ENCODE measurements at places on chromosomes 12 and 14.

GRCh38 chr12:58051378-58051777, 110.0 kb downstream of the ATP23 start:
- DNase-seq: no peak

GRCh38 chr12:48691826-48692487, 9.9 kb upstream of the KANSL2 start:
- no peak for DNase-seq

DNA sequence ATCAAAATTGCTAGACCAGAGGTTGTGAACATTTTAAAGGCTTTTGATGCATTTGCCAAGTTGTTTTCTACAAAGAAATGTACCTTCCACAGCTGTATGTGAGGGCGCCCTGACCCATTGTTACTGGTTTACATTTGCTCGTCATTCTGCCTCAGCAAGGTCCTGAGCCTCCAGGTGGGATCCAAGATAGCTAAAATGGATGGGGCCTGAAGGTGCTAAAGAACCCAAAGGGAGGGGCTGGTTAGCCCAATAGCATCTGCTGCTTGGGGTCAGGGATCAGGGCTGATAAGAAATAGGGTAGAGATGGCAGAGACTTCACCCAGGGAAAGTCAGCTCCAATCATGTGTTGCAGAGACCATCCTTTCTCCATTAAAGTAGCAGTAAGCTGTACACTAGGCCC, 43.1 kb downstream of the GALNT16 start:
- DNase-seq: no peak

DNA sequence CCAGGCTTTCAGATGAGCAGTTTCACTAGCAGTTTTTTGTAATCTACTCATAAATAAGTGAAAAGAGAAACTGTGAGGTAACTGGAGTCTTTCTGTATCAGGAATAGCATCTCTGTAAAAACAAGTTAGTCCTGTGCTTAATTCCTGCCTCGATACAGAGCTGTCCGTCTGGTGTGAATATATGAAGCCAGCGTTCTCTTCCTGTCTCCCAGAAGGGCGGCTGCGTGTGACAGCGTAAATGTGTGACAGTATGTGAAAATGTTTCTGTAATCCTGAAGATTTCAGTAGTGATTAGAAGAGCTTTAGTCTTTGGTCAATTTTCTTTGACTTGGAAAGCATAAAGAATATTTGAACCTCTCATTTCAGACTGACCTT, 150.3 kb downstream of the FBXL14 start:
- no peak for DNase-seq

DNA sequence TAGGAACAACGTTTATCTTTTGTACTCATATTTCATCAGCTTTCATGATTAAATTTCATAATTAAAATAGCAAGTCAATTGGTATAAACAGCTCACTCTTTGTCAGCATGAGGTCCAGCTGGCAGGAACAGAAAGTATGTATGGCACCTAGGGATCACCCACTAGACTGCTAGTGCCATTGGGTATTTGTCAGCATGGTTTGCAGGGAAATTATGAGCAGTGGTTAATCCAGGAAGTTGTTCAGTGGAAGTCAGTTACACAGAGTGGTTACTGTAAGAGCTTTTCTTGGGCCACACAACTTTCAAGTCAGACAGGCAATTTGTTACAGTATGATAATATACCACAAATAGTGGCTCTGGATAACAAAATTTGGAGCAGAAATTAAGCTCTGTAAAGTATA, 340.3 kb upstream of the RGS6 start:
- DNase-seq: no peak

GRCh38 chr14:71583194-71583593, 349.0 kb upstream of the RGS6 start:
- no peak for DNase-seq

DNA sequence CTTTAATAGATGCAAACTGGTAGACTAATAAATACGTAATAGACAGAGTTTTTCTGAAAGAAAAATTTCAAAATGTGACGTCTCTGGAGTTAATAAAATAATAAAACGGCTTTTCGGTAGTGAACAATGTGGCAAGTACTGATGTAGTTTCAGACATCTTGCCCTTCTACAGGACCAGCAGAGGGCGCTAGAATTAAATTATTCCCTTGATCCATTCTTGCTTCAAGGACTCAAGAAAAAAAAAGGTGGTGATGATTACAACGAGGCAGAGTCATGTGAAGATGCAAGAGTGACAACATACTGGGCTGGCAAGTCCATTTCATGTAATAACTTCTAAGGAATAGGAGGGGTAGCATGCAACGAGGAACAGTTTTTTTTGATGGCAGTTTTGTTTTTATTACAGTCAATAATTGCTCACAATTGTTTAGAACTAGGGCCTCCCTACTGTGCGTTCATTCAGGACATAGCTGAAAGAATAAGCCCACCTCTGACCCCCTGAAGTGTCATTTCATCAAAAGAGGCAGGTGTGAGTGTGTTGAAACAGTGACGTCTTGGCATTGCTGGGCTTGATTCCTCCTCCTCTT, 101.0 kb upstream of the GZMB start:
- peak; percentile 71 for DNase-seq

- DNase-seq: no peak
Observed at GRCh38 chr12:105026411-105026810, 40.3 kb downstream of the NOPCHAP1 start.

GRCh38 chr14:39230416-39231035, 3.2 kb upstream of the MIA2 start:
- no peak for DNase-seq

GRCh38 chr14:53384073-53384472, 230.9 kb upstream of the DDHD1 start:
- no peak for DNase-seq

- no peak for DNase-seq
Observed at GRCh38 chr12:104665296-104665695, 208.5 kb downstream of the CHST11 start.

GRCh38 chr14:23432102-23432925, 3.1 kb downstream of the MYH7 start:
- DNase-seq: no peak

DNA sequence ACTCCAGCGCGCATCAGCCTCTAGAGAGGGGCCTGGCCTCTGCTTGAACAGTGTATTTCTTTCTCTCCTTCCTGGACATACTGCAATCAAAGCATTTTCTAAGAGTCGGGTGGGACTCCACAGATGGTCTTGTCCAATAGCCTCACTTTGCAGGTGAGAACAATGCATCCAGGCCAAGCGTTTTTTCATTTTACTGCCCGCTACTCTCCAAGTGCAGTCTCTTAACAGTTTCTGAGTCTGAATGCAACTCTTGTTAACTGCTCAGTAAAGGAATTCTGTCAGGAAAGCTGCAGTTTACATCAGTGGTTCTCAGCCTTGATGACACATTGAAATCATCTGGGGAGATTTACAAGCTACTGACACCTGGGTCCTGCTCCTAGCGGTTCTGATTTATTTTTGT, 57.0 kb downstream of the IRF2BPL start:
- no peak for DNase-seq

- no peak for DNase-seq
Observed at GRCh38 chr14:98162856-98163805, 1108.9 kb downstream of the BCL11B start.

GRCh38 chr12:53948650-53949593, 5.8 kb upstream of the HOXC12 start:
- DNase-seq: no peak

GRCh38 chr12:98422812-98423211, 92.6 kb upstream of the TMPO start:
- no peak for DNase-seq

GRCh38 chr14:55711175-55711811, 131.3 kb downstream of the KTN1 start:
- DNase-seq: no peak

GRCh38 chr12:114406316-114406983, 506 bp upstream of the TBX5 start:
- DNase-seq: no peak

DNA sequence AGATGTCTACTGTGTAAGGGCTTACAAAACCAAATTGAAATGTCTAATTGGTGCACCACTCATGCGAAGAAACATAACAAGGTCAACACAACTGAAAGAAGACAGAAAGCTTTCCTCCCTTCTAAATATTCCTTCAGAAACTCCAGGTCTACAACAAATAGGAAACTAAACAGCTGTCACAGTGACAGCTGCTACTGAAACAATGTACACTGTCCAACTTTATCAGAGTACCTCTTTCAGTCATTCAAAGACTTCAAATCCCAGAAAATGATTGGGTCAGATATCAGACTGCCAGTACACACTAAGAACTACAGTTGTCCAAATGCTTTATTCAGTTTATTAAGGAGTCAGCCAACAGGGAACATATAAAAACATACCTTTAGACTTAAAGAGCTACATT, 35.2 kb downstream of the CEP128 start:
- no peak for DNase-seq

GRCh38 chr12:91052026-91052425, 5.8 kb downstream of the KERA start:
- no peak for DNase-seq

- DNase-seq: no peak
Observed at GRCh38 chr12:18981732-18982131, 147.8 kb upstream of the PLEKHA5 start.

GRCh38 chr14:68127166-68127565, 307.6 kb downstream of the RAD51B start:
- DNase-seq: no peak

GRCh38 chr12:2453761-2454090, 341.0 kb upstream of the FKBP4 start:
- DNase-seq: no peak

- DNase-seq: no peak
Observed at GRCh38 chr12:89568484-89568883, 42.6 kb upstream of the POC1B start.

- no peak for DNase-seq
Observed at GRCh38 chr12:32260696-32261095, 138.7 kb upstream of the FGD4 start.

- DNase-seq: no peak
Observed at GRCh38 chr12:15196678-15197505, 24.3 kb downstream of the RERG start.

GRCh38 chr12:91155990-91156389, 26.6 kb downstream of the DCN start:
- DNase-seq: no peak

DNA sequence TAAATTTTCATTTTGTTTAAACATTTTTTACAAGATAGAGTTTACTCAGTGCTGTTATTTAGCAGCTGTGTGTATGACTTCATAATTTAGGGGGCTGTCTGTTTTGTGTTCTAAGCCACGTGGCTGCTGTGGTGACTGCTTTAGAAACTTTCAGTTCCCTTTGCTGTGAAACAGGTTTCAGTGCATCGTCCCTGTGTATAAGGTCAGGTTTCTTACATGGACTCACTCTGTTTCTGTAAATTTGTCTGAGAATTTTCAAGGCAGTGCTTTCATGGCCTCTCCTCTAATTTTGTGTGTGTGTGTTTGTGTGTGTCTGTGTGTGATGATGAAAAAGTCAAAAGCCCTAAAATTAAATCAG, 32.4 kb downstream of the BICD1 start:
- DNase-seq: no peak

DNA sequence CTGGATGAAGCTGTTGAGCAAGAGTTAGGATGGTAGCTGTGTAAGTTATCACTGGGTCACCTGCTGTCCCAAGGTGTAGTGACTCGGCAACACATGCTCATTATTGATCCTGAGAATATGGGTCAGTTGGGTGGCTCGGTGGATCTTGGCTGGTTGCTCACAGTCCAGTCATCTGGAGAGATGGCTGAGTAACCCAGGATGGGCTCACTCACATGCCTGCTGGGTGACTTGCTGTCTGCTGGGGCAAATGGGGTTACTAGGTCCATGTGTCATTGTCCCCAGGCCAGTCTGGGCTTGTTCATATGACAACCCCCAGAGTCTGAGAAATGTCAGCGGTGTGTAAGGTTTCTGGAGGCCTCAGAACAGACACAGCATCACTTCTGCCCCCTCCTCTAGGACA, 69.5 kb downstream of the SLC15A4 start:
- no peak for DNase-seq

DNA sequence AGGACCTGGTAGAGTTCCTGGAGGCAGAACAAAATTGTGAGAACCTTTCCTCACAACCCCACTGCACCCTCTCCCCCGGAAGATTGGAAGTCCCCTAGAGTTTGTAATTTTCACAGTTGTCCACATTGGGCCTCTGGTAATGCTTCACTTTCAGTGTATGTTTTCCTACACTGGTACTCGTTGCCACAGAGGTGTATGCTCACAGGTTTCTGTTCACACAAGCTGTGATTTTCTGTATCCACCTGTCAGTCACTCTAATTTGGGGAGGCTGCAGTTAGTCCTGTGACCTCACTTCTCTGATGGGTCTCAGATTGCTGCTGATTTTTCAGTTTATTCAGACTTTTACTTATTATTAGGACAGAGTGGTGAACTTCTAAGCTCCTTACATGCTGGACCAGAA, 66.4 kb upstream of the BMP4 start:
- no peak for DNase-seq

DNA sequence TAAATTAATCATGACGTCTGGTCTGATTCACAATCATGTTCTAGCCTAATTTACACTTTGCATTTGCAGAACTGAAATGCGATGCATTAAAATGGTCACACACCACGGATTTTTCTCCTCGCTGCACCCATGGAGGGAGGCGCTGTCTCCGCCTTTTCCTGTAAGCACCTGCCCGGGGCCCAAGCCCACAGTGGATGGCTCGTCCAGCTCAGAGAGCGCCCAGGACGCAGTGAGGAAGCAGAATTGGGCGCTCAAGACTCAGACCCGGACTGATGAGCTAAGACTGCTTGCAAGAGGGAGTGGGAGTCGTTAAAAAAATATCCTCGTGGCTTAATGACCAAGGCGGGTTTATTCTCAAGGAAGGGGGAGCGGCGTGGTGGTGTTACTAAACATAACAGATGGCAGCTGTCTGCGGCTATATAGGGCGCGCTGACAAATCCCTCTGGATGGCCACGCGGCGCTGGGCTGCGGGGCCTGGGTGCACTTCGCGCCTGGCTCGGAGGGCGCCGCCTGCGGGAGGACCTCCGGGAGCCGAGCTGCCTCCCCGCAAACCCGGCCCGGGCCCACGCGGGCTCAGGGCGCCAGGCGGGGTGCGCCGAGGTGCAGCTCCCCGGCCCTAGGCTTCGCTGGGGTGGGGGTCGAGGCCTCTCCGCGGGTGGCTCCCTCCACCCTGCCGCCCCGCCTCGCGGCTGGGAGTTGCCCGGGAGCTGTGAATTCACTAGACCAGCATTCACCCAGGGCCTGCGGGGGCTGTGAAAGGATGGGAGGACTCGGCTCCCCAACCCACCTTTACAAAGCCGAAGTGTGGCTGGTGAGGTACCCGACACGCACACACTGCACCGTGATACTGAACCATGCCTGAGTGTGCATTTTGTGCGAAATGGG, 78.7 kb downstream of the PPM1A start:
- no peak for DNase-seq

DNA sequence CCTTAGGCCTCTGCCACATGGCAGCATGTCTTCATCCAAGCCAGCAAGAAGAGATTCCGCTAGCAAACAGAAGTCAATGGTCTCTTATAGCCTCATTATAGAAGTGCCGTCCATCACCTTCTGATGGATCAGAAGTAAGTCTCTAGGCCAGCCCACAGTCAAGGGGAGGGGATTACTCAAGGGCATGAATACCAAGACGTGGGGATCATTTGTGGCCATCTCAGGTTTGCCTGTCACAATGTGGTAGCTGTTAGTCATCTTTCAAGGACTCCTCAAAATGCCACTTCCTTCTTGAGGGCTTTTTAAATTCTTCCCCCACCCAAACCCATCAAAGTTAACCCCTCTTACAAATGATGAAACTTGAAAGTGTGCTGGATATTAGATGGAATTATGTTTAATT, 8.1 kb upstream of the ADCY6 start:
- no peak for DNase-seq

Data from NCI-H187 treated with DMSO at 0.1 percent for 48 hours (cell line).